ENCODE measurements at places on chromosomes 1 and 21.
A peak's percentile ranks its signal among the peaks of the same experiment; 100 is the strongest.

- DNase-seq = no peak
Measured at GRCh38 chr1:202815120-202815519, 4.4 kb downstream of the PCAT6 start.

DNA sequence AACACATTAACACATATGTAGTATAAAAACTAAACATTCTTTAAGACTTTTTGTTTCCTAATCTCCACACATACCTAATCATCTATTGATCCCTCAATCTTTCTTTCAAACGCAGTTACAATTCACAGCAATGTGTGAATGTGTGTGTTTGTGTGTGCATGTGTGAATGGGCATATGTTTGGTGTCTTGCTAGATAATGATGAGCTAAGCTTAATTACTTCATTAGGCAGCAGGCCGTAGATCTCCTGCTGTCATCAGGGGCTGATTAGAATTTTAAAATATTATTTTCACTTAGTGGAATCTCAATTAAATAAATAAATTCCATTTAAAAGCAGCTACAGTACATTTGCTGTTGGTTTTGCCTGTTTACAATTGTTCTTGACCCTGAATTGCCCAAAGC, 187.8 kb upstream of the LHX8 start:
- no peak for DNase-seq

GRCh38 chr1:107867897-107868296, 97.1 kb downstream of the VAV3 start:
- no peak for DNase-seq

- no peak for DNase-seq
Measured at GRCh38 chr21:21463456-21463855, 465.2 kb downstream of the NCAM2 start.

- no peak for DNase-seq
Measured at GRCh38 chr1:27113861-27114260, 41.1 kb downstream of the SLC9A1 start.

DNA sequence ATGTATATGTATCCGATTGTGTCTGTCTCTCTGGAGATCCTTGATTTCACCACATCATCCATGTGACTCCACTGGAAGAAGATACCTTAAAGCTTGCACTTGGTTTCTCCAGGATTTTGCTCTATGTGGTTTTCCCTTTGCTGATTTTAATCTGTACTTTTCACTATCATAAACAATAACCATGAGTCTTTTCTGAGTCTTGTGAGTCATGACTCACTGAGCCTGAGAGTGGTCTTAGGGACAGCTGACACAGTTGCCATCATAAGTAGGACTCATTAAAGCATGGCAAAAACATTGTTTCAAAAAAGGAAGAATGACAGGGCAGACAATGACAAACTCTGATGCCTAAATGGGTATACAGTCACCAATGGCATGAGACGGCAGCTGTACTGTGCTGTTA, 226.2 kb downstream of the AKT3 start:
- no peak for DNase-seq

DNA sequence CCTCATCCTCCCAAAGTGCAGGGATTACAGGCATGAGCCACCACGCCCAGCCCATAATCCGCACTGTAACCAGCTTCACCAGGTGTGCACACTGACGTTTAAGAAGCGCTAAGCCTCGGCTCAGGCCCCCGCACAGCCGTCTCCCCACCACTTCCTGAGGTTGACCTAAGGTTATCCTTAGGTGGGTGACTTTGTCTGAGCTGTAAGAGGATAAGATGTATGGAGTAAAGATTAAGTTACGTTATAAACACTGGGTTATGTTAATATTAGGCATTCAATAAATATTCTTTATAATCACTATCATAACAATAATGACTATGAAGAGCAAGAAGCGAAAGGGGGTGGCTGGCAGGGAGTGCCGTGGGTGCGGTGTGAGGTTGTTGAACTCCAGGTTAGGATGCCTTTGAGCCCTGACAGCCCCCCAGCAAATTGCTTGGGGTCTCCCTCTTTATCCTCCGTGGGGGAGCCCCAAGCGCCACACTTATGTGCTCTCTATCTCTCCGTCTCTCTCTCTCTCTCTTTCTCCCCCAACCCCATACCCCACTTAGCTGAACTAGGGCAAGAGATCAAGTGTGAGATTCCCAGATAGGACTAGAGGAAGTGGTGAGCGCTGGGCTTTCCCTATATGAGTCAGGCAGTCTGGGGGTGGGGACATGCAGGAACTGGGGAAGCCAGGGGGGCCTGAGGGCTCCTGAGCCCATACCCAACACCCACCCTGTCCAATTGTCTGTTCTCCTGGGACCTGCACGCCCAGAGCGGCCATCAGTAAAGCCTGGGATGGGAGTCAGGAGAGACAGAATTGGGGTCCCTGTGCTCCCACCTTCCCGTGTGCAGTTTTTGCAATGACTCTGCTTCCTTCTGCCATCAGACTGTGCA, 7.6 kb downstream of the EFHD2 start:
- no peak for DNase-seq

DNA sequence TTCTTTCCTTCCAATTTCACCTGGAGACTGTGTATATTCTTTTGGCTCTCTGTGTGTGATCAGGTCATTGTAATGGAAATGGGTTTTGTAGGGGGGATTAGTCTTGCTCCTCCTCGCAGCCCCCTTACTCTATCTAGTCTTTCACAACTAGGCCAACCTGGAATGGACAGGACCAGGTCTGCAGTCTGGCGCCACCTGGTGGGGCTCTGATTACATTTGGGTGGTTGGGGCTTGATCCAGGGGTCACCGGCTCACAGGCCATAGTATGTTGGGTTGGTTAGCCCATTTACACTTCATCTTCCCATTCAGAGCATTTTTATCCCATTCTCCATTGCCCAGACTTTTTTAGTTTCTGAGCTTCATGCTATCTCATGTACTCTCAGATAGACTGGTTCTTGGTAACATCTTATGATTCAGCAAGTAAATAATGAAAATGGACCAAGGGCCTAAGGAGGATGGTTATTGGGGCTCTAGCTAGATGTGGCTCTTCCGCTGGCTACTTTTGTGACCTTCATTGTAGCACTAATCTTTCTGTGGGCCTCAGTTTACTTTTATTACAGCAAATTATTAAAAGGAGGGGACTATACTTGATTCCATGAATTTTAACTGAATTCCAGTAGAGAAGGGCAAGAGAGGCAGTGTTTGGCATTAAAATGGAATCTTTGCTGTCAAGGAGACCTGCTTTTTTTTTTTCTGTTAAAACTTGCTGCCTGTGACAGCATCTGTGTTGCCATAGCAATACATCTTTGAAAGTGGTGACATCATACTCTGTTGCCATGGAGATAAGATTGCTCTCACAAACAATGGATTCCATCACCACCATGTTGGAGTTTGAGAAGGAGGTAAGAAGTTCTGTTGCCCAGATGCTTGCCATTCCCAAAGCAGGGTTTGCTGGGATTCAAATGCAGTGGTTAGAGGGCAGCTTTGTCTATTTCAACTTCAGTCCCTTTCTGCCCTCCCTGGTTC, 150.1 kb downstream of the PLXNA2 start:
- DNase-seq = peak; percentile 34

DNA sequence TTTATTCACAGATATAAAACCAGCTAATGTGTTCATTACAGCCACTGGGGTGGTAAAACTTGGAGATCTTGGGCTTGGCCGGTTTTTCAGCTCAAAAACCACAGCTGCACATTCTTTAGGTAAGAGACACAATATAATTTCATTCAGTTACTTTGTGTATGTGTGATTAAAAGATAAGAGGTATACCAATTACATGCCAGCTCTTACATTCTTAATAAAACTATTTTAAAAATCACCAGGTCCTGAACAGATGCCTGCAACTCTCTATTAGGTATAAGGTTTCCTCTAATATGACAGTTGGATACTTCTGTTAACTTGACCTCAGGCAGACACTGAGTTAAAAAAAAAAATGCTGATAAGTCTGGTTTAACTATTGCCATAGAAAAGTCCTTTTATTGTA, 122.1 kb downstream of the NEK7 start:
- DNase-seq = no peak

DNA sequence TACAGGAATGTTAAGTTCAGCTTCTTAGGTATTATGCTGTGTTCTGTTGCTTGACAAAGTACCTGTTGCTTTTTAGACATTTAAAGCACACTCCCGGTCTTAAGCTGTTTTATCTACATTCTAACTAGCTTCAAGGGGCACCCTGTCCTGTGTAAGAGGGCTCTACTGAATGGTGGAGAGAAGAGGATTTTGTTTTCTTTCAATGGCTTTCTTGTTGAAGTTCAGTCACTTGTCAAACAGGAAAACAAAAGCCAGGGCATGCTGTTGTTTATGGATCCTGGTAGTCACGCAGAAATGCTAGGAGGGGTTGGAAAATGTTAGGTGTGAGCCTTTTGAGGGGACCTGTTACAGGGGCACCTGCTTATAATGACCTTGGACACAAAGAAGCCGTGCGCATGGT, 30.7 kb downstream of the PGM1 start:
- no peak for DNase-seq

- DNase-seq = no peak
Measured at GRCh38 chr1:177976596-177976995, 6.7 kb upstream of the SEC16B start.

GRCh38 chr1:56993475-56993874, 27.7 kb upstream of the C8B start:
- DNase-seq = no peak

Measured in NCI-H1436 (cell line).